Iris pigment epithelial cell (primary cell): ENCODE measurements at places on chromosomes 11 and 22.

- DNase-seq: no peak
Observed at GRCh38 chr22:21944871-21945270, 7.8 kb downstream of the PPM1F start.

DNA sequence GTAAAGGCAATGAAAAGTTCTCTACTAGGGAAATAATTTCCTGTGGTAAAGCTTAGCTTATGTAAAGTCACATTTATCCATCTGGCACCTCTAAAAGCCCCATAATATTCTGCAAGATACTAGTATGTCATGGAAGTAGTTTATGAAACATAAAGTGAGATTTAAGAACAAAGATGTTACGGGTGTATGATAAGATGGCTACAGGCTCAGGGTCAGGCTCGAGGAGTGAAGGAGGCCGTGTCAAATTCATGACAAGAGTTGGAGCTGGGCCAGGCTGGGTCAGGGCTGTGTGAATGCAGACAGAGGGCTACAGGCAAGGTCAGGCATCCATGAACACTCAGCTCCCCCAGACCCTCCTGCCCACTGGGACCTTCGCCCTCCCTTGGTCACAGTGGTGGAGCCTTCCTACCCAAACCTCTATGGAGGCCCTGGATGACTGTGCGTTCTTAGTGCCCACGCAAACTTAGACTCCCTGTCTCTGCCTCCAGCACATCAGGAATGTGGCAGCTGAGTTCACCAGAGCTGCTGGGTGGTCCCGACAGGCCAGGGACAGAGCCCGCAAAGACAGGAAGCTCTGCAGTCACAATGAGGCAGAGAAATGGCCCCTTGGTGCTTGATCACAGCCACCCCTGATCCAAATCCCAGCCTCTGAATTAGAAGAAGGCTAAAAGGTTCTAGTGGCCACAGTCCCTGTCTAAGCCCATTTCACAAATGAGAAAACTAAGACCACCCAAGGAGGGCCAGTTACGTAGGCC lies 14.8 kb downstream of the IGLL5 start:
- no peak for DNase-seq

DNA sequence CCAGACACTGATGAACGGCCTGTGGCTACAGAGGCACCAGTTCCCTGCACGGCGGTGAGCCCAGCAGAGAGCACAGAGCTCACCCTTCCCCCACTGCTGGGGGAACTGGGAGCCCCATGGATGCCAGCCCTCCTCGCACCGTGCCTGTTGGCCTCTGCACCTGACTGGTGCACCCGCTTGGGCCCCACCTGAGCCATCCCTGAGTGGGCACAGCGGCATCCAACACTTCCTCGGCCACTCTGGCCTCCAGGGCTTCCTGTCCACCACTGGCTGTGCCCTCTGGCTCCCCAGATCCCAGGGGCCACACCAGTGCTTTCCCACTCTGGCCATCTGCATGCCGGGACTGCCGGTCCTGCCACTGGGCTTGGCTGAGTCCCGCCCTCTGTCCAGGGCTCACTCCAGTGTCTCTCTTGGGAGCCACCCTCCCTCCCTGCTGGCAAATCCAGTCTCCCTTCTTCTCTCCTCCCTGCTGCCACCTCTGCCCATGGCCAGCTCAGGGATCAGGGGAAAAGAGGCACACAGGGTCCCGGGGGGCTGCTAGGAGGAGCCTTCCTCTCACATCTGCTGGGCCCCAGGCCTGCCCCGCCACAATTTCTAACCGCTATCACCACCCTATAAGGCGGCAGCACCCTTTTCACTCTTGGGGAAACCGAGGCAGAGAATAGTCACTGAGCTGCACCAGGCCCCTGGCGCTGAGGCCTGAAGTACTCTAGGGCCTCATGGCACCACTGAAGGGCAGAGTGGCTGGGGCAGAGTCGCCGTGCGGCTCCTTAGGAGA lies 33.0 kb downstream of the GNB1L start:
- DNase-seq: no peak

DNA sequence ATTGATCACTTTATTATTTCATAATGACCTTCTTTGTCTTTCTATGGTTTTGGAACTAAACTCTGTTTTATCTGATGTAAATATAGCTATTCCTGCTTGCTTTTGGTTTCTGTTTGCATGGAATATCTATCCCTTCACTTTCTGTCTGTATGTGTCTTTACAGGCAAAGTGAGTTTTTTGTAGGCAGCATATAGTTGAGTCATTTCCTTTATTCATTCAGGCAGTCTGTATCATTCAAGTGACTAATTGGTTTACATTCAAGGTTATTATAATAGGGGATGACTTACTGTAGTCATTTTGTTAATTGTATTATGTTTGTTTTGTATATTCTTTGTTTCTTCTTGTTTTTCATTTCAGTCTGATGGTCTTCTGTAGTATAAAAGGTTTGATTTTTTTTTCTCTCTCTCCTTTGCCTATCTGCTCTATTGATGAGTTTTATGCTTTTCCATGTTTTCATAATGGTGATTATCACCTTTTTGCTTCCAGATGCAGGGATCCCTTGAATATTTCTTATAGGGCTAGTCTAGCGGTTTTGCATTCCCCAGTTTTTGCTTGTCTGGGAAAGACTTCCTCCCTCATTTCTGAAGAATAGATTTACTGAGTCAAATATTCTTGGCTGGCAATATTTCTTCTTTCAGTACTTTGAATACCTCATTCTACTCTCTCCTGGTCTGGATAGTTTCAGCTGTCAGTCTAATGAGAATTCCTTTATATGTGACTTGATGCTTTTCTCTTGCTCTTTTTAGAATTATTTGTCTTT lies 50.4 kb downstream of the GDPD4 start:
- peak; percentile 82 for DNase-seq

DNA sequence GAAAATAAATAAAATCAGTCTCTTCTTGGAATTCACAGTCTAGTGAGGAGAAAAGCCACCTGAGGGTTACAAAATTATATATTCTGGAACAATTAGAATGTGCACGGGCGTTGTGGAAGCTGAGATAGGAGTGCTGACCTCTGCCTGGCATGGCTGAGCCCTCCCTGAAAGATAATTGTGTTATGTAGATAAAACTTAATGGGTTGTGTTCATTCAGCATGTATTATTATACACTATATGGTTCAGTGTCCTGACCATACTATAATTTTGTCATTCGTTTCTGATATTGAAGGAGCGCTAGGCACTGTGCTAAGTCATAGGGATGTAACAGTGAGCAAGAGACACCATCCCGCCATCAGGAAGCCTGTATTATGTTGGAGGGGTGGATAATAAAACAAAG lies 3.7 kb downstream of the ACAT1 start:
- no peak for DNase-seq
